ENCODE measurements at places on chromosomes 11 and 22. TPM values are rescaled to one million over a fixed set of nuclear protein-coding genes. Genes with fewer than 3 reads are reported as not detected.

- no peak overlapping the region for H3K4me3 ChIP-seq
- peaks cover 11% of the 10 kb centered on the region for H3K27me3 ChIP-seq
- H3K27ac ChIP-seq, result no peak overlapping the region
- no peak for DNase-seq
- no peaks in the 10 kb centered on the region for H3K36me3 ChIP-seq
Observed at GRCh38 chr22:21074102-21074715, 28.5 kb downstream of the LRRC74B start.

Gene CTSF
- polyA plus RNA-seq, result 26.7 TPM

- H3K4me3 ChIP-seq, result no peak overlapping the region
- no peaks in the 10 kb centered on the region for H3K36me3 ChIP-seq
- no peaks in the 10 kb centered on the region for H3K4me1 ChIP-seq
- H3K27ac ChIP-seq, result peak overlapping the region; percentile 61
- DNase-seq, result peak; percentile 74
Observed at GRCh38 chr11:76588455-76589325, 81.9 kb downstream of the LRRC32 start.

Gene ARHGAP20
- polyA plus RNA-seq, result 1.4 TPM

- DNase-seq, result no peak
- no peak overlapping the region for H3K27ac ChIP-seq
- no peaks in the 10 kb centered on the region for H3K27me3 ChIP-seq
- no peak overlapping the region for H3K4me3 ChIP-seq
- H3K36me3 ChIP-seq, result no peaks in the 10 kb centered on the region
Observed at GRCh38 chr11:44857490-44858090, 93.1 kb downstream of the TP53I11 start.

Gene MRGPRX3
- polyA plus RNA-seq, result 1.2 TPM

DNA sequence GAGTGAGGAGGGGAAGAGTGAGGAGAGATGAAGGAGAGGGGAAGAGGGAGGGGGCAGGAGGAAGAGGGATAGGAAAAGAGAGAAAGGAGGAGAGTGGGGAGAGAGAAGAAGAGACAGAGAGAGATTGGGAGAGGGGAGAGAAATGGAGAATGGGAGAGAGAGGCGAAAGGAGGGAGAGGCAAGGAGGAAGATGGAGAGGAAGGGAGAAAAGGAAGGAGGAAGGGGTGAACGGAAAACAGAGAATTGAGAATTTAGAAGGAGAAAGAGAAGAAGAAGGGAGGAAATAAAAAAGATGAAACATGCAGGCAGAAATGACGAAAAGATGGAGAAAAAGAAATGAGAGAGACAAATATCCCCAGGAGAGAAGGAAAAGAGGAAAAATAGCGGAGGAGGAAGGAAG lies 502.8 kb downstream of the MN1 start:
- H3K27ac ChIP-seq, result no peak overlapping the region
- H3K36me3 ChIP-seq, result no peaks in the 10 kb centered on the region
- no peak overlapping the region for H3K4me3 ChIP-seq

DNA sequence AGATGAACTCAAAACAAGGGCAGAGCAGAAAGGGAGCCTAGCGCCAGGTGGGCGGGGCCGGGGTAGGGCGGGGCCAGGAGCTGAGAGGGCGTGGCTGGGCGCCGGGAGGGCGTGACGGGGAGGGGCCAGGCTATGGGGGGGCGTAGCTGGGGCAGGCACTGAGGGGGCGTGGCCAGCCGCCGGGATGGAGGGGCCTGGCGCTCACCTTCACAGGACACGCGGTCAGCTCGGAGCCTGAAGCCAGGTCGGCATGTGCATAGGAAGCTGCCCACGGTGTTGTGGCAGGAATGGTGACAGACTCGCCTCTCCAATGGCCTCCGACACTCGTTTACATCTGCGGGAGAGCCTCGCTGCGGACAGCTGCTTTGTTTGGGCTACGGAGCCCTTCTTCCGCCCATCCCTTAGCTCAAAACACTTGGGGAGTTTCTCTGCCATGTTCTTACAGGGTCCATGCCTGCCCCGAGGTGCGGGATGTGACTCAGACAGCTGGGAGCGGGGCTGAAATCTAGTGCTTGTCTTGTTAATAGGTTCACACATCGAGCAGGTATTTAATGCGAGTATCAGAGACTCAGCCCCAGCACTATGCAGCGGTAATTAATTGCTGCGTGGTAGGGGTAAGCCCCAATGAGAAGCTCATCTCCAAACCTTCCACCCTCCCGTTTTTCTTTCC lies 13.4 kb downstream of the VWCE start:
- peaks cover 17% of the 10 kb centered on the region for H3K4me1 ChIP-seq
- DNase-seq, result peak; percentile 82
- H3K36me3 ChIP-seq, result no peaks in the 10 kb centered on the region
- H3K27me3 ChIP-seq, result no peaks in the 10 kb centered on the region
- no peak overlapping the region for H3K27ac ChIP-seq

Gene SCGB1D1
- not detected for polyA plus RNA-seq
